Activated CD8-positive, alpha-beta memory T cell treated with anti-CD3 and anti-CD28 coated beads for 1 hour (primary cell): ENCODE measurements at places on chromosomes 4 and X.

GRCh38 chrX:105282077-105282476, 61.6 kb upstream of the TEX13A start:
- no peak for DNase-seq

GRCh38 chr4:168884251-168885124, 125.6 kb downstream of the CBR4 start:
- DNase-seq, result no peak

GRCh38 chr4:72569719-72570235, 756 bp upstream of the ADAMTS3 start:
- DNase-seq, result no peak

- DNase-seq, result no peak
Measured at GRCh38 chrX:53356186-53356585, 66.3 kb downstream of the SMC1A start.

DNA sequence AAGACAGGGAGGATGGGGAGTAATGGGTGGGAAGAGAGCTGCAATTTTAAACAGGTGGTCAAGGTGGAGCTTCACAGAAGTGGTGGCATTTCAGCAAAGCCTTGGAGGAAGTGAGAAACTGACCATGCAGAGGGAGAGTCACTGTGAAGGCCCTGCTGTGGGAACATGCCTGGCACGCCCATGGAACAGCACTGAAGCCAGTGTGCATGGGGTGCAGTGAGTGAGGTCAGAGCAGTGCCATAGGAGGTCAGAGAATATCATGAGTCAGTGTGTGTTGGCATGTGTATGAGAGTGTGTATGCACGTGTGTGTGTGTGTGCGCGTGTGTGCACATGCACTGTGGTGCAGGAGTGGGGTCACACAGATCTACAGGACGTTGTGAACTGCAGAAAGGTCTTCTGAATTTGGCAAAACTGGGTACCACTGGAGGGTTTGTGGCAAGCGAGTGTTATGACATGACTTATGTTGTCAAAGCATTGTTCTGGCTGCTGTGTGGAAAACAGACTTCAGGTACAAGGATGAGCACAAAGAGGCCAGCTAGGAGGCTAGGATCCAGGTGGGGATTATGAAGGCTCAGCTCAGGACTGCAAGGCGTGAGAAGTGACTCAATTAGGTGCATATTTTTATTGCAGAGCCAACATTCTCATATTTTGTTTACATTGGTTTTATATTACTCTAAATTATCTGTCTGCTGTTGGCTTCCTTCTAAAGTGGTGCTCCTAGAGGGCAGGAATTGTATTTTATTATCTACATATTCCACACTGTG, 34.0 kb downstream of the ZNF827 start:
- no peak for DNase-seq

GRCh38 chr4:187184508-187184907, 460.9 kb upstream of the FAT1 start:
- DNase-seq, result no peak

DNA sequence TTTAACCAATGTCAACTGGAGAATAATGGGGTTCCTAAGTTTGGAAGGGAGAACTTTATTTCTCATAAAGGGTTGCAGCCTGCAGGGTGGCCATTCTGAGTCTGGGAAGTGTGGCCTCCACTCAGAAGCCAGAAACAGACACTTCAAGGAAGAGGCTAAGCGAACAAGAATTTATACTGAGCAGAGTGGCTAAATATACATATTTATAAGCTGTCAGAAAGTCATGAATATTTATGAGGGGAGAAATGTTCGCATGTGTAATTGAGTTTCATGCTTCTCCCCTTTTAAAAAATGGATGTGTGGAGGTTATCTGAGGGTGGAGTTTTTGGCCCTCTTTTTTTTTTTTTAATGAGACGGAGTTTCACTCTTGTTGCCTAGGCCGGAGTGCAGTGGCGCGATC, 78.1 kb upstream of the PLAC8 start:
- no peak for DNase-seq

DNA sequence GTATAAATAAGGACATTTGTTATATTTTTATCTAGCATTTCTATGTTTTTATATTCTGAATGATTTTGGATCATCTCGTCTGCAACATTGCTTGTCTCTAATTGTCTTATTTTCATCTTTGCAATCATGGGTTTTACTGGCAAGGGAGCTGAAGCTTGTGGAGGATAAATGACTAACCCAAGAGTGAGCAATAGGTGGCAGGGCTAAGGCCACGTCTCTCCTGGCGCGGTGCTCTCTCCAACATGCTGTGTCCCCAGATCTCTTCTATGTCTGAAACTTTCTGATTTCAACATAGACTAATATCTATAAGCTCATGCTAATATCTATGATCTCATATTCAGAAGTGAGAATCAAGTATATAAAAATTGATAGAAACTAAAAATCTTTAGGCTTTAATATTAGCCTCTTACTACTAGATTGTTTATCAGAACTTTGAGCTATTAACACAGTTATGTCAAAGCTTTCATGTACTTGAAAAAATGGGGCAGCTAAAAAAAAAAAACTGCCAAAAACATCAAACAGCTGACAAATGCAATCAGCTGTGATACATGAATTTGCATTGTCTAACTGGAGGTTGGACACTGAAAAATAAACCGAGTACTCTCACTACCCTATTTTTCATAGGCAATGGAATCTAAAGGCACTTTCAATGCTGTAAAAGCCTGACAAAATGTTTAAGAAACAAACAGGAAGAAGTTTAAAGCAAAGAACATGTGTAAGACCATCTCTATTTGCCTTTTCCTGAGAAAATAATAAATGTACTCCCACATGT, 169.2 kb downstream of the TMA16 start:
- no peak for DNase-seq

- DNase-seq, result peak; percentile 13
Measured at GRCh38 chrX:119004920-119005524, 30.6 kb downstream of the LONRF3 start.
